NCI-H526 (cell line): ENCODE measurements at places on chromosomes 6 and 20.

DNA sequence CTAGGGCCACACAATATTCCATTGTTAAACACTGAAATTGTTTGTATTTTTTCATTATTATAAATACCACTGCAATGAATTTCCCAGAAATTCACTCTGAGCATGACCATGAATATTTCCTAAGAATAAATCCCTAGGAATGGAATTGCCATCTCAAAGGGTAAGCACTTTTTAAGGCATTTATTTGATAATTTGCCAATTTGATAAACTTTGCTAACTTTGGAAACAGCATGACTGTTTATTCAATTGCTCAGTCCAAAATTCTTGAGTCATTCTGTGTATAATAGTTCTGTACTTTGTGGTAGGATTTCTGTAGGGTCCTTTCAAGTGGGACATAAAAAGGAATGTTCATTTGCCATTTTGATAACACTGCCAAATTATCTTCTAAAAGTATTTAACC lies 44.2 kb upstream of the TOX2 start:
- DNase-seq = no peak

DNA sequence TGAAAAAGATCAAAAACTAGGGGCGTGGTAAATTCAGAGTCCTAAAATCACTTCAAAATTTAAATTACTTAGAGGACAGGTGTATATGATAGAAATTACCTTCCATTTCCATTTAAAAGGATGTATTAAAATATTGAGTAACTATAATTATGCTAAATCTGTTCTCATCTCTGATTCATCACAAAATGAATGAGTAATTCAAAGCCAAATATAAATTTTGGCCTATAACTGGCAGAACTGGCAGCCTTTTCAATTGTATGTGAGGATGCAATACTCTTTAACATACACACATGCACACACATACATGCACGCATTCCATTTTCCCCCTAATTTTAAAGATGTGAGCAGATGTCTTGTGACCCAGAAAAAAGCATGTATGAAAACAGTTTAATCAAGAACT lies 194.6 kb downstream of the EPM2A start:
- no peak for DNase-seq

DNA sequence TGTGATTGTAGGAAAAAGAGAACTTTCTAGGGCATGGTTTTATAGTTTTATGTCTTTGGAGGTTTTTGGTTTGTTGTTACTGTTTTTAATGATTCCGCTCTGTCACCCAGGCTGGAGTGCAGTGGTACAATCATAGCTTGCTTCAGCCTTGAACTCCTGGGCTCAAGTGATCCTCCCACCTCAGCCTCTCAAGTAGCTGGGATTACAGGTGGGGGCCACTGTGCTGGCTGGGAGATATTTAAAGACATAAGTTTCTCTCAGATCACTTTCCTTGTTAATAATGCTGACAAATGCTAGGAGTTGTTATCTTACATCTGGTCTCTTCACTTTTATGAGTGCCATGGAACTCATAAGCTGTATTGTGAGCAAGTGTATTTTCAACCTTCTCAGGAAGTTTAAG lies 116.3 kb downstream of the SCAF8 start:
- DNase-seq = no peak

DNA sequence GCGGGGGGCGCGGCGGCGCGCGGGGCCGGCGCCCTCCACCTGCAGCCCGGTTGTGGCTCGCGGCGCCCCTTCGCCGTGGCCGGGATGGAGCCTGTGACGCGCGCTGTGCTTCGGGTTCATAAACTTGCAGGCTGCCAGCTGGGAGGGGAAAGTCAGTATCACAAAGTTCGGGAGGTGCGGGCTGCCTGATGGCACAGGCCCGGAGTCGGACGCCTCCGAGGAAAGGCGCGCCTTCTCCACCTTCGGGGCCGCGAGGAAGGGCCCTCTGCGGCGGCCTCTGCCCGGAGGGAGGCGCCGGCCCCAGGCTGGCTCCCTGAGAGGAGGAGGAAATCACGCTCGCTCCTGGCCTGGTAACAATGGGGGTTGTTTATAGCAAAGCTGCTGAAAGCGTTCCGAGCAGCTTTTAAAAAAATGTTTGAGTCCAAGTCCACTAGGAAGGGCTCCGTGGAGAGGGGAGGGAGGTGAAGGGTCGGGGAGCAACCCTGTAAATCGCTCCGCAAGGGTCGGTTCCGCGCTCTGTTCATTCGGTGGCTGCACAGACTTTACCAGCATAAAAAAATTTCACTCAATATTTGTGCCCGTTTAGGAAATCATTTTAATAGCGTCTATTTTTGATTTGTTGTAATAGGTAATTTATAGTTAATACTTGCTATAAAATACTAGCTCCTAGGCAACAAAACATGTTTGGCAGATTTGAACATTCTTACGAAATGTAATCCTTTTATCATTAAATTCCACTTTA lies 1.0 kb downstream of the AFDN start:
- peak; percentile 80 for DNase-seq

GRCh38 chr6:13678255-13678983 lies 33.2 kb downstream of the RANBP9 start:
- no peak for DNase-seq

GRCh38 chr6:157813750-157814455 lies 9.1 kb upstream of the SNX9 start:
- DNase-seq = no peak
